Naive thymus-derived CD4-positive, alpha-beta T cell (primary cell): ENCODE measurements at places on chromosomes 1 and 21.

DNA sequence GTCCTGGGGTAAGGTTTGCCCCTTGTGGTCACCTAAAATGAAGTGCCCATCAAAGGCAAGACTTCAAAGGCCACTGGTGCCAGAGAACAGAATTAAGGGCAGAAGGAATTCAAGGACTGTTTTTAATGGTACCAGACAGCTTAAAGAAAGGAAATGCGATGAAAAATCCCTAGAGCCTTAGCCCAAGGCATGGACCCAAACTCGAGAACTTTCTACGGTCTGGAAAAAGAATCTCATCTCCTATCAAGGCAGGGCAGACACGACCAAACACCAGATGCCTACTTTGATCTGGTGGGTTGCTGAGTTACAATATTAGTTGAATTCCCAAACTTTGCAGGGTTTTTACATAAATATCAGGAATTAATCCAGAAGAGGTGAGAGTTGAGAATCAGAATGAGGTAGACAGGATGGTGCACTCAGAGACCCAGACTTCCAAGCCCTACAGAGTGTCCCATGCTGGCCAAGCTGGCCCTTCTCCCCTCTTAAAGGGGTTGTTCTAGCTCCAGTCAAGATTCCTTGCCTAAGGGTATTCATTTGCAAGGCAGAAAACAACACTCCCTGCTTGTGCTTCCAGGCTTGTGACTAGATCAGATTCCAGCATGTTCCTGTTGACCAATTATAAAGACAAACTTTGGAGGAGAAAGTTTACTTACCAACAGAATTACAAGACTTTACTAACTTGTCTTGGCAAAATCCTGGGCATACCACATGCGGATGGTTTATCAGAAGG is 48.0 kb downstream of the EDN2 start:
- H3K27me3 ChIP-seq: no peaks in the 10 kb centered on the region
- no peak for DNase-seq
- no peak overlapping the region for H3K27ac ChIP-seq
- no peak overlapping the region for H3K4me3 ChIP-seq

DNA sequence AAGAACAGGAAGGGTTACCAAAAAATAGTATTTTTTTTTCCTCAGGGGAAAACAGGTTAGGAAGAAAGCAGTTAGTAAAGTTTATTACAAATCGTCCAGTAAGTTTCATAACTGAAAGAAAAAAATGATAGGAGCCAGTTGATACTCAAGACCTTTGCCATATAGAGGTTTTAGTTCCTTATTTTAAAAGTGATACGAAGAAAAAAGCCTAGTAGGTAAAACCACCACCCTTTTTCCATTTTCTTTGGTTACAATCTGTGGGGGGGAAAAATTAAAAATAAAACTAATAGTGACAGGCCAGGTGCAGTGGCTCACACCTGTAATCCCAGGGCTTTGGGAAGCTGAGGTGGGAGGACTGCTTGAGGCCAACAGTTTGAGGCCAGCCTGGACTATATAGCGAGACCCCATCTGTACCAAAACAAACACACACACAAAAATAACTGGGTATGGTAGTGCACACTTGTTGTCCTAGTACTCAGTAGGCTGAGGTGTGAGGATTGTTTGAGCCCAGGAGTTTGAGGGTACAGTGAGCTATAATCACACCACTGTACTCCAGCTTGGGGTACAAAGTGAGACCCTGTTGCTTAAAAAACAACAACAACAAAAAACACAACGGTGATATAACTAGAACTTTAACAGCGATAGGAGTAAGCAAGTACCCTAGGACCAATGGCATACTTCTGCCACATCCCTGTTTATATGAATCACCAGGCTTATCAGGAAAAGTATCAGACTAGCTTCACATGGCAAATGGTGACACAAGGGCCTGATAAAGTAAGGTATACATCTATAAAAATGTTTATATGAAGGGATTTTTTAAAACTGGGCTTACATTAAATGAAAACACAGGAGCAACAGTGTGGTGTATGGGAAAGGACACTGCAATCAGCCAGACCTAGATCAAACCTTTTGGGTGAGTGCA is 5.4 kb downstream of the TMEM59 start:
- H3K27ac ChIP-seq: peak overlapping the region; percentile 22
- peaks cover 14% of the 10 kb centered on the region for H3K4me1 ChIP-seq
- no peak for DNase-seq

DNA sequence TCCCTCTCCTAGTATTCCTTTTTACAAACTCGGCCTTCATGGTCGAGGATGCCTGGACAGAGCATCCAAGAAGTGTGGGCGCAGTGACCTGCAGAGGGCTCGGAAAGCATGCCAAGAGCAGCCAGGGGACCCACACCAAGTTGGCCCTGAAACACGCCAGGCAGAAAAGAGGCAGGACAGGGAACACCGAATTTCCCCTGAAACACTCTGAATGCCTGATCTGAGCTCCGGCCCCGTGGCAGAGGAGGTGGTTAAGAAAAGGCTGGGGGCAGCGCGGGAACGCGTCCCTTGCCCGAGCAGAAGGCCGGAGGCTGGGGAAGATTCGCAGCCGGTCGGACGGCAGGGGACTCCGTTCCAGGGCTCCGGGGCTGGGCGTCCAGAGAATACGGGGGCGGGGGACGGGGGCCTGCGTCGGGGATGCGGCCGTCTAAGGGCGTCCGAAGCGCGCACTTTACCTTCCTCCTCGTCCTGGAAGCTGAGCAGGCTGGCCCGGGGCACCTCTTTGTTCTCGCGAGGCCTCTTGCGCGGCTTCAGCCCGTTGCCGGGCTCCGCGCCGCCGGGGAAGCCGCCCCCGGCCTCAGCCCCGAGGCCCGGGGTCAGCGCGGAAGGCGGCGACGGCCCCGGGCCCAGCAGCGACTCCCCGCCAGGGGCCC is 558 bp downstream of the PAXBP1 start:
- H3K27me3 ChIP-seq: no peaks in the 10 kb centered on the region
- no peaks in the 10 kb centered on the region for H3K36me3 ChIP-seq
- DNase-seq: peak; percentile 42
- peak overlapping the region; percentile 77 for H3K4me3 ChIP-seq
- H3K4me1 ChIP-seq: peaks cover 31% of the 10 kb centered on the region

- H3K4me1 ChIP-seq: peaks cover 54% of the 10 kb centered on the region
These were observed 2.1 kb downstream of the ADAMTS4 start for GRCh38 chr1:161196521-161197451.

DNA sequence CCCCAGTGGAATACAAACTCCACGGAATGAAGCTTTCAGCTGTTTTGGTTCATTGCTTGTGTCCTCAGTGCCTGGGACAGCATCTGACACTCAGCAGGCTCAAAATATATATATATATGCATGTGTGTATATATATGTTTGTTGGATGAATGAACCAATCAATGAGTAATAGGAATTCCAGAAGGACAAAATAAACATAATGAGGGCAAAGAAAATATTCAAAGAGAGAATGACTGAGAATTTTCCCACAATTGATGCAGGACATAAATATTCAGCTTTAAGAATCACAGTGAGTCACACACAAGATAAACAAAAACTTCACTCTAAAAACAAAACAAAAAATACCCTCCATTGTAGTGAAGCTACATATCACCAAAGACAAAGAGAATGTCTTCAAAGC is 64.0 kb downstream of the CHD5 start:
- no peaks in the 10 kb centered on the region for H3K4me1 ChIP-seq
- DNase-seq: no peak
- no peaks in the 10 kb centered on the region for H3K27me3 ChIP-seq
- no peak overlapping the region for H3K4me3 ChIP-seq
- H3K27ac ChIP-seq: no peak overlapping the region
- H3K36me3 ChIP-seq: no peaks in the 10 kb centered on the region

DNA sequence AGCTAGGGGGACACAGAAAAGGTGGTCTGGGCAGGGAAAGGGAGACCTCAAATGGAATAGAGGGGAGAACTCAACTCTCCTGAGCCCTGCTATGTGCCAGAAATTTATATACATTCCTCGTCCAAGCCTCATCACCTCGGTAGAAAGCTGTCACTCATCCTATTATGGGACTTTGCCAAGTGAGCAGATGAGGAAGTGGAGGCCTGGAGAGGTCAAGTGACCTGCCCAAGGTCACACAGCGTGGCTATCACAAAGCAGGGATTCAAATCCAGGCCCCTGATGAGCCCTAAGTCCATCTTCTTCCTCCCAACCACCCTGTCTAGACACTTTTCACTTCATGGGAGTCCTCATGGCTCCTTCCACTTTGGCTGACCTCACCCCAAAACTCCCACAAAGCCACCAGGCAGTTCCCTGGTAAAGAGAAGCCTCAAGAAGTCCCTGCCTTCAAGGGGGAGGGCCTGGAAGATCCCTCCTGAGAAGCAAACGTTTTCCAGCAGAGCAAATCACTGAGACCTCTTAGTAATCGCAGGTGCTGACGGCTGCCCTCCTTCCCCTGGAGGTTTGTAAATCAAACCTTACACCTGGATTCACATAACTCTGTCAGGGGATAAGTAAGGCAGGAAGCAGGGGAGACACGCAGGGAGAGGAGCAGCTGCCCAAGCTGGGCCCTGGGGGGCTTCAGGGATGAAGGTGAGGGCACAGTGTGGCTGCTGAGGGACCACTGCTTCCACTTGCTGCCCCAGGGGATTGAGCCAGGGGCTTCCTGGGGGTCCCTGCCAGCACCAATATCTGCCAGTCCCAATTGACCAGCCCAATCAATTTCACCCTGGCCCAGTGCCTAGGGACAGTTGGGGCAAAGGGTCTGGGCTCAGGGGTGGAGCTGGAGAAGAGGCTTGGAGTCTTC is 351.2 kb downstream of the MATN1 start:
- H3K4me3 ChIP-seq: no peak overlapping the region
- H3K36me3 ChIP-seq: no peaks in the 10 kb centered on the region
- H3K27ac ChIP-seq: no peak overlapping the region
- no peaks in the 10 kb centered on the region for H3K4me1 ChIP-seq
- no peaks in the 10 kb centered on the region for H3K27me3 ChIP-seq

DNA sequence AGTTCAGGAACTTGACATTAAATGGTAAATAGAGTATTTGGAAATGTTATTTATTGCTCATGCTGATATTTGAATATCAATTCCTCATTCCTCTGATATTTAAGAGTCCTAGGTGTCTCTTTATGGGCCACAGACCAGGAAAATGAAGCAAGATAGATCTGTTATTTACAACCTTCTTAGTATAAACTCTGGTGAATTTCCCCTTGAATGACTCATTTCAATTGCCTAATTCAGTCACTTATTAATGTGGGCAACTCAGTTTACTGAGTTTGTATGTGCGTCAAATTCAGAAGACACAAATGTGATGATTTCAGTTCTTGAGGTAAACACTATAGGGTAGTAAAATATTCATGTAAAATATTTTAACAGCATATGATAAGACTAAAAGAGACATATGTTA is 1404.4 kb upstream of the PRMT6 start:
- no peaks in the 10 kb centered on the region for H3K4me1 ChIP-seq
- no peak for DNase-seq
- no peaks in the 10 kb centered on the region for H3K36me3 ChIP-seq
- no peak overlapping the region for H3K27ac ChIP-seq
- H3K27me3 ChIP-seq: no peaks in the 10 kb centered on the region
- H3K4me3 ChIP-seq: no peak overlapping the region

- no peaks in the 10 kb centered on the region for H3K4me1 ChIP-seq
- H3K27ac ChIP-seq: no peak overlapping the region
- no peak for DNase-seq
- H3K36me3 ChIP-seq: no peaks in the 10 kb centered on the region
These were observed 138.2 kb downstream of the COL24A1 start for GRCh38 chr1:86018283-86018923.

- DNase-seq: no peak
- H3K27ac ChIP-seq: no peak overlapping the region
- no peak overlapping the region for H3K4me3 ChIP-seq
- no peaks in the 10 kb centered on the region for H3K27me3 ChIP-seq
- no peaks in the 10 kb centered on the region for H3K4me1 ChIP-seq
- peaks cover 12% of the 10 kb centered on the region for H3K36me3 ChIP-seq
These were observed 45.0 kb downstream of the ABCD3 start for GRCh38 chr1:94463056-94463764.

DNA sequence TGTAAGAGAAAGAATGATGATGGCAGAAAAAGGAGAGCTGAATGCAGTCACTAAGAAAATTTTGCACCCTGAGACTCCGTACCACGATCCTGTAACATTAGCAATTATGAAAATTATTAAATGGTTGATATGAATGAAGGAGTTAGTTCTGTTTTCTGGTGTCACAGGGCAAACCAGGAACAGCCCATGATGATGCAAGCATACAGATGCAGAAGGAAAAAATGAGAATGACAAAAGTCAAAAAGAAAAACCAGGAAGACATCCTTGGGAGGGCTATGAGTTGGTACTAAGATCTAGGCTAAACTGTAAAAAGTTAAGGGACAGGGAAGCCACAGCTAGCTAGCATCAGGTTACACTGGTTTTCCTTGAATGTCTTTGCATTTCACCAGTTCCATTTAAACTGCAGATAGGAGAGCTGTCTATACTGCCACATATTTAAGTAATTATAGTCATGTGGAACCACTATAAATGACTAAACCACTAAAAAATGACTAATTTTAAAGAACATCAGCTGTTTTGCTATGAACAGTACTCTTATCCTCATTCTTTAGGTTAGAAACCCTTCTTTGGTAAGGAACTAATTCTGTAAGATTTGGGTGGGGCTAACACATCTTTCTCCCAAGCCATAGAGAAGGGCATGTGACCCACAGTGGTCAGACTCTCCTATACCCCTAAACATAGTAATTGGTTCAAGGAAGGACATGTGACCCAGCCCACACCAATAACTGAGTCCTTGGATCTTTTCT is 11.4 kb downstream of the DOCK7 start:
- H3K27me3 ChIP-seq: no peaks in the 10 kb centered on the region
- DNase-seq: no peak
- no peak overlapping the region for H3K27ac ChIP-seq

GRCh38 chr21:14759285-14759684 is 213.2 kb upstream of the SAMSN1 start:
- no peak for DNase-seq
- peaks cover 10% of the 10 kb centered on the region for H3K4me1 ChIP-seq
- no peak overlapping the region for H3K4me3 ChIP-seq
- H3K27me3 ChIP-seq: no peaks in the 10 kb centered on the region
- H3K27ac ChIP-seq: no peak overlapping the region

GRCh38 chr1:9253004-9253403 is 18.4 kb downstream of the H6PD start:
- H3K4me3 ChIP-seq: no peak overlapping the region
- H3K27me3 ChIP-seq: no peaks in the 10 kb centered on the region
- no peaks in the 10 kb centered on the region for H3K36me3 ChIP-seq
- no peak for DNase-seq
- no peak overlapping the region for H3K27ac ChIP-seq

GRCh38 chr1:151583796-151584195 is 28.1 kb upstream of the SNX27 start:
- H3K27ac ChIP-seq: no peak overlapping the region
- H3K4me1 ChIP-seq: no peaks in the 10 kb centered on the region
- H3K36me3 ChIP-seq: no peaks in the 10 kb centered on the region
- no peaks in the 10 kb centered on the region for H3K27me3 ChIP-seq
- DNase-seq: no peak
- H3K4me3 ChIP-seq: no peak overlapping the region

GRCh38 chr1:156894711-156895454 is 1.4 kb downstream of the PEAR1 start:
- DNase-seq: no peak
- H3K27me3 ChIP-seq: peaks cover 11% of the 10 kb centered on the region
- H3K4me1 ChIP-seq: peaks cover 8% of the 10 kb centered on the region
- H3K36me3 ChIP-seq: no peaks in the 10 kb centered on the region
- H3K4me3 ChIP-seq: no peak overlapping the region
- no peak overlapping the region for H3K27ac ChIP-seq
